ENCODE measurements at places on chromosomes 13 and 19.

GRCh38 chr13:76994281-76994680, 2.4 kb downstream of the CLN5 start:
- no peak for DNase-seq

DNA sequence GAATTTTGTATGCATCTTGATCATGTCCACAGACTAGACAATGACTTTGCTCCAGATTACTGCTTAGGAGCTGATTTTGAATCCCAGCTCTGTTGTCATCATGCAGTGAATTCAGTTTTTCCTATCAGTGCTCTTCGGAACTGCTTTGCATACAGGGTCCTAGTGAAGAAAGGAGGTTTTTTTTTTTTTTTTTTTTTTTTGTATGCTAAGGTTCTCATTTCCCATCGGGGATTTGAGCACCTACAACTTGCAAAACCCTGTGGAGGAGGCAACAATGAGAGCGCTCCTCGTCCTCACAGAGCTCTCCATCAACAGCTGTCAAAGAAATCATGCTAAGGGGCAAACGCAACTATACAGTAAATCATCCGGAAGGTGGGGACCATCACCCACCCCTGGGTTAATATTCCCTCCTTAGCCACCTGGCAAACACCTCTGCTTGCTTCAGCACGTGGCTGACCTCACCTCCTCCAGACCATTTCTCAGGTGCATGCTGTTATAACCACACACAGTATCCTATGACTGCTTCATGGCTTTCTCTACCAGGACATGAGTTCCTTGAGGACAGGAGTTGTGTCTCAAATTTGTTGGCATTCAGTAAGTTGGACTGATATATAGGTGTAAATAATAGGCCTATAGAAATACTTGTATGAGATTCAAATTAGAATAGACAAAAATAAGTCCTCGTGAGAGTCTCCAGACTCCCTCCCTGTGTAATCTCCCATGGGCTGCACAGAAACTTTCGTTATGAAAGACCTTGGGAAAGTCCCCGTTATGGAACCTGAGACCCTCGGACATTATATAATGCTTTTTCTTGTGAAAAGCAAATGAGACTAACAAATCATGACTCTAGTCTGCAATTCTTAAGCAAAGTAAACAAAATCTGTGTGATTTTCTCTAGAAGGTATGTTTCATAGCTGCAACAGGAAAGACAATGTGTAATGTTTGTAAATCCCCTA, 113.8 kb downstream of the KATNAL1 start:
- DNase-seq = no peak

DNA sequence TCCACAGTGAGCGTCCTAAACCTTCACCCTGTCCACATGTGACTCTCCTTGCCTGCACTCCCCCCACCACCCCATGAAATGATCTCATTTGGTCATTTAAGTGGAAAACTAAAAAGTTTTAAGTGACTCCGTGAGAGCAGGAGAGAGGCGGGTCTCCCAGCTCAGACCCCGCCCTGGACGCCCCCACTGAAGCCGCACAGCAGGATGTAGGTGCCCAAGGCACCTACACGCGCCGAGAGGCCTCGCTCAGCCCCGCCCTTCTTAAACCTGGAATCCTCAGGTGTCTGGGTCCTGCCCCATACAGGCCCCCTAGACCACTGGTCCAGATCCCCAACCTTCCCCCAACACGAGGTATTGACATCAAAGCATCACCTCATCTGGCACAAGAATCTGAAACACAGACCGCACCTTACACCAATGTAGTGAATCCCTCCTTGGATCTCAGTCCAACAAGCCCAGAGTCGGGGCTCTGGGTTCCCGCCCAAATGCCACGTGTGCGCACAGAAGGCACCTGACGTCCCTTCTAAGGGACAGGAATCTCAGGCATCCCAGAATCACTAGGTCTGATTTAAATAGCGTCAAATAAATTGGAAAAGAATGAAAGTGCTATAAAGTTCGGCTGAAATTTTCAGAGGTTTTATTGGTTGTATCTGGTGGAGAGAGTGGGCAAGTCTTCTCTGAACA, 3.5 kb downstream of the IGFL1 start:
- DNase-seq = no peak

DNA sequence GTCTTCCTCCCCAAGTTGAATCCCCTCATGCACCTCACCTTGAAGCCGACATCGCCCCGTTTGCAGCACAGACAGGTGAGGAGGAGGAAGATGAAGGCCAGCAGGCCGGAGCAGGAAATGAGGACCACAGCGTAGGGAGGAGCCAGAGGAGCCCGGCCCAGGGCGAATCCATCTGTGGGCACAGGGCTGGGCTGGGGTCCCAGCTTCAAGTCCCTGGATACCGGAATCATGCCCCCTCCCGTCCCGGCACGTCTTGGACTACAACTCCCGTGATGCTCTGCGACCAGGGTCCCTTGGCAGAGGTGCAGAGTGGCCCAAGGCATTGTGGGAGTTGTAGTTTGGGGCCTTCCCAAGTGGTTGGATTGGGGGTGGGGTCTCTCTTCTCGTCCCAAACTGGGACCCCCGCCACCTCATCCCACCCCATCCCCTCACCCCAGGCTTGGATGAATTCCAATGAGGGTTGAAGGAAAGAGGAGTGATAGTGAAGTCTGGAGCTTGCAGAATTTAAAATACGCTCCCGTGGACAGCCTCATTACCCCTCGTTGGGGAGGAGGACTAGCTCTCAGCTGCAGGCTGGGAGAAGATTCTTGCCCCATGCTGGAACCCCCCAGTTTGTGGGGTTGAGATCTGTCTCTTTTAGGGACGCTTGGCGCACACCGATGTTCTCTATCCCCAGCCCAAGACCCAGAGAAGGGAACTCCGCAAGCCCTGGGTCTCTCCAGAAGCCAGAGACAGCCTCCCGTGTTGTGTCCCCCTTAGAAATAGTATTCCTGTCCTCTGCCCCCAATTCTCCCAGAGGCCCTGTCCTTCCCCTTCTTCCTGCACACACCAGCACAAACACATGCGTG, 990 bp downstream of the LMTK3 start:
- peak; percentile 56 for DNase-seq

- no peak for DNase-seq
Measured at GRCh38 chr13:74438901-74439300, 304.7 kb upstream of the KLF12 start.

GRCh38 chr19:51743405-51743804, 8.3 kb downstream of the FPR1 start:
- no peak for DNase-seq

DNA sequence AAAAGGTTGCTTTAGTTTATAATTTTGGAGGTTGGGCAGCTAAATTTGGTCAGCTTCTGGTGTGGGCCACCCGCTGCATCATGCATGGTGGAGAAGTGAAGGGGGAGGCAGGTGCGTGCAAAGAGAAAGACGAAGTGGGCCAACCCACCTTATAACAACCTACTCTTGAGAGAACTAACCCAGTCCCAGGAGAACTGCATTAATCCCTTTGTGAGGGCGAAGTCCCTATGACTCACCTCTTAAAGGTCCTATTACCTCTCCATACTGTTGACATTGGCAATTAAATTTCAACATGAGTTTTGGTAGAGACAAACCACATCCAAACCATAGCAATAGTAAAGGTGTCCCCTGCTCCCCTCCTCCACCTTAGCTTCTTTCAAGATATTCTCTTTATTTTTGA, 7.7 kb upstream of the FGF9 start:
- no peak for DNase-seq

- no peak for DNase-seq
Measured at GRCh38 chr13:76620036-76620435, 266.2 kb downstream of the KCTD12 start.

GRCh38 chr13:48961379-48961778, 14.3 kb upstream of the FNDC3A start:
- no peak for DNase-seq

- peak; percentile 2 for DNase-seq
Measured at GRCh38 chr13:79522583-79522982, 41.6 kb downstream of the NDFIP2 start.

DNA sequence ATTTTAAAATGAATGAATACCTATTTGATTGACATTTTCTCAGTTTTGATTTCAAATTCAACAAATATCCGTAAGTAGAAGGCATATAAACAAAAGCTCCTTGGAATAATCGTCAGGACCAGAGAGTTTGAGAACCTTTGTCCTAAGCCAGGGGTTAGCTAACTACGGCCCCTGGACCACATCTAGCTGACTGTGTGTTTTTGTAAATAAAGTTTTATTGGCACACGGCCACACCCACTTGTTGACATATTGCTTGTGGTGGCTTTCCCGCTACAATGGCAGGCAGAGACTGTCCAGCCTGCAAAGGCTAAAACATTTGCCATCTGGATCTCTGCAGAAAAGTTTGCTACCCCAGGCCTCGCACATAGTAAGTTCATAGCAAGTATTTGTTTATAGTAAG, 83.4 kb downstream of the GNG7 start:
- DNase-seq = no peak

DNA sequence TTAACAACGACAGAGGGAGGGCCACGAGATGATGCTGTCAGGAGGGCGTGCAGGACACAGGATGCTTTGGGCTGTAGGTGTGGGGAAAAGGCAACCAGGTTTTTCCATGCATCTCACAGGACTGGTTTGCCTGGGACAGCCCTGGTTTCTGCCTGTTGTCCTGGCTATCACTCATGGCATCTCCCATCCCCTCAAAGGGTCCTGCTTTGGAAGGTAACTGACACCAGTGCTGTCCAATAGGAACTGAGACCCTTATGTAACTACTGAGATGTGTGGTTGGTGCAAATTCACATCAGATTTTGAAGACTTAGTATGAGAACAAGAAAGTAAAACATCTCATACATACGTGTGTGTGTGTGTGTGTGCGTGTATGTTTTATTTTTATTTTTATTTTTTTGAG, 144.2 kb downstream of the URI1 start:
- no peak for DNase-seq

GRCh38 chr13:21641629-21642028, 29.2 kb upstream of the FGF9 start:
- DNase-seq = no peak

DNA sequence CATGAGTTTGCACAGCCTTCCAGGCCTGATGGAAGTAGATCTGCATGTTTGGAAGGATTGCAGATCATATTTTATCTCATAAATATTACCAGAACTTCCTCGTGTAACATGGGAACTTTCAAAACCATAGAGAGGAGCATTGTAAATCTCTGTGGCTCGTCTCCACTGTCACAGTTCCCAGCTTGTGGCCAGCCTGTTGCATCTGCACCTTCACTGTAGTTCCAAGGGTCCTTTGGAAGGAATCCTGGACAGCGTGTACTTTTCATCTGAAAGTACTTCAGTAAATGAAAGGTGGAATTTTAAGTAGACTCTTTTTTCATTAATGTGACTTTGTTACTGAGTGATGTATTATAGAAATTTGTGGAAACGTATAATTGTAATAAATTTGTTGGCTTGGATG, 105.4 kb downstream of the ATP11A start:
- no peak for DNase-seq
